ENCODE measurements at places on chromosomes 1 and 21. TPM values are rescaled to one million over a fixed set of nuclear protein-coding genes. Genes with fewer than 3 reads are reported as not detected.

DNA sequence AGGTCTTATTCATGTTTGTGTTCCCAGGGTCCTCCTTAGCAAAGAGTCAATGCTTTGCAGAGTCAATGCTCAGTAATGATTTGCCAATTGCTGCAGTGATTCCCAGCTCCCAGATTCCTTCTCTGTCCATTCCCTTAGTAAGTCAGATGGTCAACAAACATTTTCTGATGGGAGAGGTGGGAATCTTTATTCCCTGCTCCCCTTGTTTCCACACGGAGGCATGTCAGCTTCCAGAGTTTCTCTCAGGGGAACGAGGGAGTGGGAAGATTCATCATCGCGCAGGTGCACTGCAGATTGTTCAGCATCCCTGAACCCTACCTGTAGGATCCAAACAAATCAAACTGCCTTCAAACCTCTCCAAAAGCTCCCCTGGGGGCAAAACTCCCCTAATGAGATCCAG is 7.5 kb upstream of the AHDC1 start:
- DNase-seq = no peak

DNA sequence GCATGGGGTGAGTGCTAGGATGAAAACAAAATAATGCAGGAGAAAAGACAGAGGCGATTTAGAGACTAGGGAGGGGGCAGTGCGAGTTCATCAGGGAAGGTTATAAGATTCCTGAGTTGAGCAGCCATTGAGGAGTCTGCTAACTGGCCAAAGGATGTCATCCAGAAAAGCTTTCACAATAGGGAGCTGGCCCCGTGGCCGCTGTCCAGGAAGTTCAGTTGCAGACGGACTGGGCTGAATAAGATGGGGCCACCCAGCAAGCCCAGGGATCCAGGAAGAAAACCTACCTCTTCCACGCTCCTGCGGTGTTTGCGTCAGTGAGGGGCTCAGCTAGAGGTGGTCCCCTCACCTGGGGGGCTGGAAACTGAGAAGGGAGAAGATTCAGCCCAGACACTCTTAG is 4.0 kb upstream of the PKP1 start:
- DNase-seq = peak; percentile 16

GRCh38 chr1:15985611-15986297 is 9.9 kb upstream of the ZBTB17 start:
- DNase-seq = no peak

- peak; percentile 94 for DNase-seq
These were observed 78.0 kb downstream of the HLX start for GRCh38 chr1:220957233-220957605.

NRAS gene
- 75.1 TPM for total RNA-seq

RRP1B gene
- 36.3 TPM for total RNA-seq
